OCI-LY7 (cell line): ENCODE measurements at places on chromosomes 11 and 22. TPM values are rescaled to one million over a fixed set of nuclear protein-coding genes. Genes with fewer than 3 reads are reported as not detected.

Gene ANKRD49
- 26.8 and 28.8 TPM in 2 replicates for total RNA-seq

Gene NAT10
- 94.2 and 120 TPM in 2 replicates for total RNA-seq

Gene OR2AG1
- total RNA-seq, result not detected in 2 replicates

Gene POU2AF2
- total RNA-seq, result not detected in 2 replicates

Gene LGR4
- 0.06 TPM in 1 of 2 replicates, not detected in the other for total RNA-seq

Gene PLAAT4
- 1.3 and 1.4 TPM in 2 replicates for total RNA-seq

Gene OR51I1
- total RNA-seq, result not detected in 2 replicates

Gene C11orf16
- not detected in 2 replicates for total RNA-seq

Gene ACTN3
- total RNA-seq, result 0.15 and 0.27 TPM in 2 replicates

Gene OTOG
- total RNA-seq, result not detected in 2 replicates

Gene EEF1G
- total RNA-seq, result 1,778 and 1,903 TPM in 2 replicates
